Activated naive CD8-positive, alpha-beta T cell treated with anti-CD3 and anti-CD28 coated beads, Interleukin-2, amount 50 U/mL, for 16 hours (primary cell): ENCODE measurements at places on chromosomes 3 and 15.

DNA sequence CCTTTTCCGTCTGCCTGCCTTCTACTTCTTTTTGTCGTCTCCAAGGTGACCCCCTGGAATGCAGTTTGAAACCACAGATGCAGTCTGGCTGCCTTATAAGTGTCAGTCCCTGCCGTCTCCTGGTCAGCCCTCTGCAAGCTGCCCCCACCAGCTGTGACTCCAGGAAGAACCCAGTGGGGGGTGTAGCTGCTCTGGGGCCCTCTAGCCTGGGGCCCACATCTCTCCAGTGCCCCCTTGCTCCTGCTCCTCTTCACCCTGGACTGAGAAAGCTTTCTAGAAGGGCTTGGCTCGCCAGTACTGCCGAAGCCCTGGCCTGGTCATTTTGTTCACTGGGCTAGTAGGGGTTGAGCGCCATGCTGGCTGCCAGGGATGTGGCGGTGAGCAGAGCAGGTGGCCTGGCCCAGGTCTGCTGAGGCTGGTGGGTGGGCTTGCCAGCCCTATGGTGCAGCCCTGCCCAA is 21.3 kb downstream of the SYNM start:
- DNase-seq, result no peak

DNA sequence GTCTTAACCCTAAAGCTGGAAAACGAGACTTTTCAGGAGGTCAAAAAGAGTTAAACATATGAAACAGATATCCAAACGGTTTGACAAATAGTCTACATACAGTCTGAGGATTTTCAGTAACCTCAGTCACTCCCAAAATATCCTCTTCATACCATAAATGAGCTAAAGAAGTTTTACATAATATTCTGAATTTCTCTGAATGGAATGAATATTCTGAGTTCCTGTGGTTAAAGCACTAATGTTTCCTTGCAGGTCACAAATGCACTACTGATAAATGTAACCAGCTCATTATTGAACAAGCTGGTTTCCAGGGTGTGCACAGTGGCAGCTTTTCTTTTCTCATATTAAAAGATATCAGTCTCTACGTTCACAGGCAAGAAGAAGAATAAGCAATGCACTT is 137.4 kb upstream of the POU1F1 start:
- no peak for DNase-seq

GRCh38 chr3:24272875-24273274 is 221.8 kb downstream of the THRB start:
- DNase-seq, result no peak

- no peak for DNase-seq
These were observed 5.1 kb downstream of the FAM43A start for GRCh38 chr3:194690501-194691372.

DNA sequence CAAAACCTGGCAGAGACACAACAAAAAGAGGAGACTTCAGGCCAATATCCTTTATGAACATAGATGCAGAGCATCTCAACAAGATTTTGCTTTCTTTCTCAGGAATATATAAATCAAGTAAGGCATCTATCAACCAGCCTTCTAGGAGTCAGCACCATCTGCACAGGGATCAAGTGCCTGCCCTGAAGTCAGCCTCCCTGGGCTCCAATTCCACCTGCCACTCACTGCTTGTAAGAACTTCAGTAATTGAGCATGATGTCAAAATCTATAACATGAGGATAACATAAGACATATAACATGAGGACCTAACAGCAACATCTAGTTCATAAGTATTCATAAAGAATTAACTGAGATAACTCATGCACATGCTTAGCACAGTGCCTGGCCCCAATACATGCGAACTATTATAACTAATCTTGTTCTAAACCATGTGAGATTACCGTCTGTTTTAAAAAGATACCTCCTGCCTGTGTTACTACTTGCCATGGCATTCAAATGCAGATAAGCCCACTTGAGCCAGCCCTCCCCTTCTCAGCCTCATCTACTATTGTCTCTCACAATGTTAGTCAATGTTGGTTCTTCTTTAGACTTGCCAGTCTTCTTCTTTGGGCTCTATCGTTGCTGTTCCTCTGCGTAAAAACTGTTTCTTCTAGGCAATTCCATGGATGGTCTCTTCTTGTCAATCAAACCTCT is 91.6 kb downstream of the PLD1 start:
- no peak for DNase-seq

GRCh38 chr3:76199382-76199781 is 414.0 kb upstream of the ZNF717 start:
- DNase-seq, result no peak

DNA sequence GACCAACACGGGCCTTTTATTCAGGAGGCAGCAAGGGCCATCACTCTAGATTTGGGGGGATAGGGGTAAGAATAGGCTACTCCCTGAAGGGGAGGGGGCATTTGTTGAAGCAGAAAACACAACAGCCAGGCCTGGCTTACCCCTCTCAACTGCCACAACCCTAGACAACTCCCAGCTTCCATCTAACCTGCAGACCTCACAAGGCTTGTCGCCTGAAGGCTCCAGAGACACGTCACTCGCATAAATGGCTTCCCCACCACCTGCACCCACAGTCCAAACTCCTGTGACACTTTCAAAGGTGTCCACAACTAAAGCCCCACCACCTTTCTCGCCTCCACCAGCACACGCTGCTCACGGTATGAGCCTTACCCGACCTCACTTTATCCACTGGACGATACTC is 14.9 kb downstream of the POLG start:
- no peak for DNase-seq

DNA sequence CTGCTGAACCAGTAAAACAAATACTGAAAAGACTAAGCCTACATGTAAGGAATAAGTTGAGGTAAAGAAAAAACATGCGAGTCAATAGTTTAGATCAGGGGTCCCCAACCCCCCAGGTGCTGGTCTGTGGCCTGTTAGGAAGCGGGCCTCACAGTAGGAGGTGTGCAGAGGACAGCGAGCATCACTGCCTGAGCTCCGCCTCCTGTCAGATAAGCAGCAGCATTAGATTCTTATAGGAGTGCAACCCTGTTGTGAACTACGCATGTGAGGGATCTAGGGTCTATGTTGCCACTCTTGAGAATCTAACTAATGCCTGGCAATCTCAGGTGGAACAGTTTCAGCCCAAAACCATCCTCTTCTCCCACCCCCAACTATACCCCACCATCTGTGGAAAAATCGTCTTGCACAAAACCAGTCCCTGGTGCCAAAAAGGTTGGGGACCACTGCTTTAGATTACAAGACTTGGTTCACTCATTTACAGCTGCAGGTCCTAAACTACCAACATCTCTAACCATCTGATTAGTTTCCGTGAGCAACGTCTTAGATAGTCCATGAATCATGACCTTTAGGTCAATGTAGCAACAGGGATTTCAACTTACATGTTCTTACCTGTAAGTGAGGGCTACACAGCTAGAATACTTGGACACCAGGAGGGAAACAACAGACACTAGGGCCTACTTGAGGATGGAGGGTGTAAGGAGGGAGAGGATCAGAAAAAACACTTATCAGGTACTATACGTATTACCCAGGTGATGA is 66.7 kb downstream of the TRANK1 start:
- no peak for DNase-seq

- DNase-seq, result peak; percentile 48
These were observed 578 bp downstream of the LACTB start for GRCh38 chr15:63122002-63122875.

DNA sequence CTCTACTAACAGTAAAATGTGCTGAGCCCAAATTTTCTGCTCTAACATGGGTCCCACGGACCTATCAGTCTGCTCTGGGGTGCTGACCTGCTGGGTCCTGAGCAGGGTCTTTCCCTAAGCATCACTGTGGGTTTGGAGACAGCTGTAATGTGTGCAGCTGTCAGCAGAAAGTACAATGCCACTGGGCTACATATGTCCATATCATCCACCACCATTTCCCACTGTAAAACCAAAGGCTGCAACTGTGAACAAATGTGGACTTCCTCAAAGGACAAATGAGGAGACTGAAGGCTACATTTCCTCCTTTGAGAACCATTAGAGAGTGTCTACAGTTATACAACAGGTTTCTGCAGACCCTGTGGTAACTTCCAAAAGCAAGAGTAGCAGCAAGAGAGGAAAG is 33.8 kb upstream of the IP6K2 start:
- no peak for DNase-seq

- DNase-seq, result peak; percentile 15
These were observed 5.8 kb upstream of the TOPAZ1 start for GRCh38 chr3:44235604-44236484.

DNA sequence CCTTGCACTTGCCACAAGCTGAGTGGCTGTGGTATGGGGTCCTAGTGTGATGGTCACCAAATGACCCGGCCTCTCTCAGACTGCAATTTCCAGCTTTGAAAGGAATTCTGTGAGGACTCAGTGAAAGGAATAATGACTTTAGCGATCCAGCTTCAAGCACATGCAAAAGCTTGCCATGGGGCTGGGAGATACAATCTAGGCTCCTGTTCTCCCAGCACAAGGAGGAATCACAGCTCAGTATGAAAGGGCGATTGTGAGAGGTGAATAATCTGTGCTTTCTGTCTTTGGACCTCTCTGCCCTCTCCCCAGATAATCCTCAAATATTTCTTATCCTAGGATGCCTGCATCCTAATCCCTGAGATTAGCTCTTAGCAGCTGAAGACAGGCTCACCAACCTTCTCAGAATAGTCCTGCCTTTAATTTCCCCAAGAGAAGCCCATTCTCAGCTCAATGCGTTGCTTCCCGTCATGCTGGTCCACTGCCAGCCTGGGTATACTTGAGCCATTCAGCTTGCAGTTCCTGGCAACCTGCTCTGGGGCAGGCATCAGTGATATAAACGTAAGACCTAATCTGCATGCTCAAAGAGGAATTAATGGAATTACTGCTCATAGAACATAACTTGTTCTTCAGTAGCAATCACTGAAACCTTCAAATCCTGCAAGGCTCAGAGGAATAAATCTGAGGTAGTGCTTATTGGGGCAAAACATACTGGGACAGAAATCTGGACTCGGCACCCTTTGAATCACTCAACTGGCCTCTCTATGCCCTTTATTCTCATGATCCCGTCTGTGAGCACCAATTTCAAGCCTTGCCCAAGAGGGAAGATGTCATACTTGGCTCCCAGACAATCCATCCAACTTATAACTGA is 15.1 kb downstream of the TLNRD1 start:
- no peak for DNase-seq

GRCh38 chr3:138457863-138458735 is 23.7 kb downstream of the ESYT3 start:
- no peak for DNase-seq

DNA sequence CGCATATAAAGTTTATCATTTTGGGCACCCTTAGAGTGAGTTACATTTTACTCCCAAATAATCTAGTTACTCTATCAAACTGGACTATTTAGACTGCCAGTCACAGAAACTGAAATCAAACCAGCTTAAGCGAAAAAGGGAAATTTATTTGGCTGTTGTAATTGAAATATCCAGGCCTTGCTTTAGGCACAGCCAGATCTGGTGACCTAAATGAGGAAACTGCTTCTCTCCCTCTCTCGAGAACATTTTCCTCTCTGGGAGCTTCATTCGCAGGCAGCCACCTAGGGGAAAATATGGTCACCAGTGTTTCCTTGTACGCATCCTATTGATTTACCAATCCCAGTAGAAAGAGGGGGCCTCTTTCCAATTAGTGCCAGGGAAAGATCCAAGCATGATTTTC is 175.3 kb upstream of the MITF start:
- DNase-seq, result no peak

DNA sequence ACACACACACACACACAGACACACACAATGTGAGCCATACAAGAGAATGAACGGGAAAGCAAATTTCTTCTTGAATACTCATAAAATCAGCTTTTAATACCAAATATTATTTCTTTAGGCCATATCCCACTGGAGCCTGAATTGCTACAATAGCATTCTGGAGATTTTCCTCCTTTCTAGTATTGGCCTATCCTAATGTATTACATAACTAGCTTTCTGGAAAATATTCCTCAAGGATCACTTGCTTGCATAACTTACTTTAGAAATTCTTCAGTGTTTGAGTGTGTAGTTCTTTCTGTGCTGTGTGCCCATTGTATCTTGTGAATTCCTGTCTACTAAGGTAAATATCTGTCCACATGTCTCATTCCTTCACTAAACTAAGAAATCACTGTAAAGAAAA is 351.0 kb upstream of the MCTP2 start:
- DNase-seq, result no peak

- DNase-seq, result no peak
These were observed 42.1 kb downstream of the DNAJB8 start for GRCh38 chr3:128424508-128425069.

GRCh38 chr15:67105065-67105951 is 39.9 kb downstream of the SMAD3 start:
- no peak for DNase-seq

DNA sequence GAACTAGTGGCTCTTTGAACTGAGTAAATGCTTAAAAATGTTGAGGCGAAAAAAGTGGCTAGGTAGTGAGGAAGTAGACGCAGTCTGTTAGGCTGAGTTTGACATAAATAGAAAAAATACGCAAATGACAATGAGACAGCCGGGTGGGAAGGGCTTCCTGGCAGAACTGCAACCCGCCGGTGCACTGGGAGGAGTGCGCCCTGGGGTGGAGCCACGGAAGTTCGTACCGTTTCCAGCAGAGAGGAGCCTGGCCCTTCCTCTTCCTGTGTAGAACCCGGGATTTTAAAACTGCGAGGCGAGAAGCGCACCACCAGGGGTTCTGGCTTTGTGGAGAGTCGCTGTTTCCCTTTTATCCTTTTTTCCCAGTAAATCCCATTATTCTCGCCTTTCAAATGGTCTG is 602.6 kb downstream of the PYDC2 start:
- no peak for DNase-seq

DNA sequence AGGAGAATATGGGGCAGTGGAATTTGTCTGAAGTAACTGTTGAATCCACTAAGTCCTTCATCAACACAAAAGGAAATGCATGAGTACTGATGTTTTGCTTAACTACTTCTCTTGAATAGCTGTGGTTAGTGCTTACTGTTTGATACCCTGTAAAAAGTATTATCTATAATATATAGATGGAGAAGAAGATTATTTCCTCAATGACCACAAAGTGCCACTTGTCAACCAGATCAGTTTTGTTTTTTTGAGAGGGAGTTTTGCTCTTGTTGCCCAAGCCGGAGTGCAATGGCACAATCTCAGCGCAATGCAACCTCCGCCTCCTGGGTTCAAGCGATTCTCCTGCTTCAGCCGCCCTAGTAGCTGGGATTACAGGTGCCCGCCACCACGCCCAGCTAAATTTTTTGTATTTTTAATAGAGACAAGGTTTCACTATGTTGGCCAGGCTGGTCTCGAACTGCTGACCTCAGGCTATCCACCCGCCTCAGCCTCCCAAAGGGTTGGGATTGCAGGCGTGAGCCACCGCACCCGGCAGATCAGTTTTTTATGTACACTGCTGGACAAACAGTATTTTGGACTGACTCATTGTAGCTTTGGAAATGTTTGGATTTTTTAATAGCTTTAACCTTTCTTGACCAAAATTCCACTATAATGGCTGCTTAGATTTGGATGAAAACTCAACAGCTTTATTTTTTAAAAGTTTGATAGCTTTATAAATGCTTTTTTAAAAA is 1.5 kb upstream of the RPLP1 start:
- DNase-seq, result no peak

DNA sequence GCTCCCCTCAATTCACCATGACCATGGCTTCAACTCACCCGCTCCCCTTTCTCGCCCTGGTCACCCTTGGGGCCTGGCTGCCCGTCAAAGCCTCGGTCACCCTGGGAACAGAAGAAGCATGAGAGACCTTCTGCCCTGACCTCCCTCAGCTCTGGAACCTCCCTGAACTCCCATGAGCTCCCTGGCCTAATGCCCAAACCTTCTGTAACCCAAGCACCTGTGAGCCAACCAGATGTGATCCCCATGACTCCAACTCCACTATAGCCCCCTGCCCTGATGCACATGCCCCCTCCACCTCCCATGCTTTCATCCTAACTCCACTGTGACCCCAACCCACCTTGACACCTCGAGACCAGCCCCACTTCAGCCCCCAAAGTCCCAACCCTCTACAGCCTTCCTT is 3.5 kb upstream of the UCN2 start:
- no peak for DNase-seq

GRCh38 chr15:80822676-80823075 is 43.5 kb downstream of the CEMIP start:
- DNase-seq, result no peak
